Ammon's horn (tissue), 1 donor: ENCODE measurements at places on chromosomes 6 and 20.
A peak's percentile ranks its signal among the peaks of the same experiment; 100 is the strongest.

DNA sequence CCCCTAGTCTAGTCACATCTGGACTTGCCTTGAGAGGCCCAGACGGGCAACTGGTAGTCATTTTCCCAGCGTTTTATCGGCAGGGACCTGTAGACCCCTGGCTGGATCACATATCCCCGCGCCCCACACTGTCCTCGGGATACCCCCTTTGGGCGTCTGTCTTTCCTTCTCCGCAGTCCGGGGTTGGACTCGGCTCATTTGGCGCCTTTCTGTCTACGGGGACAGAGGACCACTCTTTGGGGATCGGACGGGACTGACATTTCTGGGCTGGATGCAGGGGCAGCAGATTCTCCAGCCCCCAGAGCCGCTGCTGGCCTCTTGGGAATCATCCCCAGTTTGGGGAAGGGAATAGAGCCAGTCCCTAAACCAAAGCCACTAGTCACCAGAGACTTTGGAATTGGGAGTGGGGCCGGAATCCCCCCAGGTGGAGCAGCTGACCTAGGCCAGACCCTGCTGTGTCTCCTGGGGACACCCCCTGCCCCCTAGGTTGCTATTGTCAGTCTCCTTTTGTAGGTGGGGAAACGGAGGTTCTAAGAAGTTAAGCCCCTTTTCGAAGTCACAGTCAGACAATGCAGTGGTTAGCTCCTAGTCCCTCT, 734 bp downstream of the FAM110A start:
- no peak for DNase-seq

- no peak for DNase-seq
Observed at GRCh38 chr20:24828992-24829648, 119.9 kb upstream of the CST7 start.

DNA sequence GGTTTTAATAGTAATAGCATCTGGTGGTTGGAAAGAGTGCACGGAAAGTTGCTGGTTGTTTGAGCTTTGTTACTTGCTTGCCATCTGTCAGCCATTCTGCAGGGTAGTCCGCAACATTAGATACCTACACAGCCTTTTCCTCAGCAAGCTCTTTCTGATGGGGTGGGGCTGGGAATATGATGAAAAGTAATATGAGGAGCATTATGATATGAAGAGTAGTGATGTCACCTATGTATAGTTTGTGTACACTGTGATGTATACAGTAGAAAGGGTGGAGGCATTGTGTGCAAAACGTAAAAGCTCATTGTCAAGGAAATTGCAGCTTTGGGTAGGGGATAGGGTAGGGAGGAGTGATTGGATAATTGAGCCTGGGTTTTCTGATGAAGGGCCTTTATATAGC, 16.1 kb downstream of the SCAF8 start:
- no peak for DNase-seq

DNA sequence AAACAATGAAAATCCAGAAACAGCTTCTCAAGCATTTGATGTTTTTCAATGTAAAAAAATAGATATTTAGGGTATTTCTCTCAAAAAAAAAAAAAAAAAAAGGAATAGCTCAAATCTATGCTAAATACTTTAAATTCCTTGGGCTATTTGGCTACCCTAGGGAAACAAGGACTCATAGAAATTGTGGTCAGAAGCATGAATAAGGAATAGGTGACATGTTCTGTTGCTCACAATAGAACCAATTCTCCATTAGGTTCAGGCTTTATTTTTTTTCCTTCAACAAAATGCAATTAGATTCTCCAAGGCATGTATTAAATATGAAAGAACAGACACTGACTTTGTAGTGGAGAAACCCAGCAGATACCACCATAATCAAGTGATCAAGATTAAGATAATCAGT, 904.3 kb upstream of the FLRT3 start:
- no peak for DNase-seq

GRCh38 chr20:4881006-4881730, 120.1 kb downstream of the SLC23A2 start:
- peak; percentile 31 for DNase-seq
